Kidney epithelial cell (primary cell): ENCODE measurements at places on chromosomes 7 and 10. TPM values are rescaled to one million over a fixed set of nuclear protein-coding genes. Genes with fewer than 3 reads are reported as not detected.

The PDE6C gene
- not detected in 2 replicates for total RNA-seq

The PARP12 gene
- 43.1 and 52.1 TPM in 2 replicates for total RNA-seq

The TCF7L2 gene
- 3.4 and 13.5 TPM in 2 replicates for total RNA-seq

The CHST15 gene
- total RNA-seq, result 18.1 and 24.2 TPM in 2 replicates

The ZNF248 gene
- total RNA-seq, result 7.9 and 9.6 TPM in 2 replicates

The TEX47 gene
- not detected in 2 replicates for total RNA-seq

The MYH16 gene
- 0.89 and 5.6 TPM in 2 replicates for total RNA-seq

The SPDYE8 gene
- total RNA-seq, result not detected in 2 replicates

The CALHM3 gene
- not detected in 2 replicates for total RNA-seq

The GATA3 gene
- 7.2 and 10.9 TPM in 2 replicates for total RNA-seq

The PSMC2 gene
- 110 and 115 TPM in 2 replicates for total RNA-seq

- DNase-seq, result no peak
Observed at GRCh38 chr10:28248092-28248491, 54.8 kb downstream of the MPP7 start.

DNA sequence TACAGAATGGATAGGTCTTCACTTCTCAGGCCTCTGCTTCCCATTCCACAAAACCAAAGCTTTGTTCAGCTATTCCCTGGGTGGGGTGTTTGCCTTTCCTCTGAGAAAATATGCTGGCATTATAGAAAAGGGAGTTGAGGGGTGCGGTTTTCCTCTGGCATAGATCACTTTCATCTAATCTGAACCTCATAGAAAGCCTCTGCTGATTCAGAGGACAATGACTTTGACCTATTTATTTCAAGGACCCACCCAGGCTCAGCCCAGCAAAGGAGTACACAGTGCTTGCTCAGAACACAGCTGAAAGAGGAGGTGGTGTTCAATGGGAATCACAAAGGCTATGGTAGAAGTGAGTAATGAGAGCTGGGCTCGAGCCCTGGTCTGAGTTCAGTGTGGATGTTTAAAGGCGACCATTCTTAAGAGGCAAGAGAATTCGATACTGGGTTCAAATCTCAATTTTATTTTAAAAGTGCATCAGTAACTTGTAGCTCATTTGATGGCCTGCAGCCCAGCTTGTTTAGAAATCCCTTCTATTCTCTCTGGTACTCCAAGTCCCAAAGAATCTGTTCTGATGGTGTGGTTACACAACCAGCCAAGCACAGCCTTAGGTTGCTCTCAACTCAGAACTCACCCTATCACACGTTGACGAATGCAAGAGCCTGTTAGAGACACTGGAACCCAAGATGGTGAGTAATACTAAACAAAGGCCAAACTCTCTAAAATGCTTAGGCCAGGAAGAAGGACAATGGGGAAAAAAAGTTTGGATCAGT, 1012.8 kb downstream of the LRMDA start:
- no peak for DNase-seq

GRCh38 chr10:127417686-127418401, 131.3 kb upstream of the NPS start:
- DNase-seq, result no peak

- no peak for DNase-seq
Observed at GRCh38 chr7:108415821-108416536, 40.3 kb downstream of the NRCAM start.

DNA sequence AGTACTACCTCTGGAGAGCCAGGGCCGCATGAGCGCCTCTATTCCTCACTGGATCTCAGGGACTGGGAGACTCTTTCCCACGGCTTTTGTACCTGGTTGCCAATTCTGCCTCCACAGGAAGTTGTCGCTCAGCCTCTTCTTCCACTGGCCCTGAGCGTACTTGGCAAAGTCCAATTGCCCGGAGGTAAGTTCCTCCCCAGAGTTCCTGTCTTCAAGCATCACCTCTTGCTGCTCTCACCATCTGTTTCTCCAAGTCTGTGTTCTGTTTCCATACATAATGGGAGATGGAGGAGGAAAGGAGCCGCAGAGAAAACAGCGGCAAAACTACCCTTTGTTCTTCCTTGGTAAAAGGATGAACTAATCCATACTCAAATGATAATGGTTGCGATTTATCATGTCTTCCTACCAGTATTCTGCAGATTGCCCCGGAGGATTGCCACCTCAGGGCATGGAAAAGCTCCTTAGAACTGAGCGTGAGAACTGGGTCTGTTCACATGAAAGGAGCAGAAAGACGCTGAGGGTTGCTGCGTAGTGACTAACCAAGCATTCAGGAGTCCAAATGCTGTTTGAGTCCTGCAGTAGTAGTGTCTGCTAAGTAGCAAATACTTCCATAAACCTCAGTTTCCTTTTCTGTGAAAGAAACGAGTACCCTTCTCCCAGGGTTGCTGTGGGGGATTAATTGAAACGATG, 170.2 kb upstream of the GLI3 start:
- DNase-seq, result no peak

DNA sequence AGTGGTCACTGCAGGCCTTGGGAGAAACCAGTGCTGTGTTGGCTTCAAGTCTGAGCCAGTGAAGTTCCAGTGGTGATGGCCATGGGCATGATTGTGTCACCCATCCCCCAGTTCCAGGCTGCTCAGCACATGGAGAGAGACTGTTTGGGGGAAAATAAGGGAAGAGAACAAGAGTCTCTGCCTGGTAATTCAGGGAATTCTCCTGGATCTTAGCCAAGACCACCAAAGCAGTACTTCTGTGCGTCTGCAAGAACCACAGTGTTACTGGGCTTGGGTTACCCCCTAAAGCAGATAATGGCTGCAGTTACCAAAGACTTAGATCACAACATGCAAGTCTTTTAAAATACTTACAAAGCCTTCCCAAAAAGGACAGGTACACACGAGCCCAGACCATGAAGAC, 225.0 kb upstream of the SEMA3C start:
- DNase-seq, result no peak

DNA sequence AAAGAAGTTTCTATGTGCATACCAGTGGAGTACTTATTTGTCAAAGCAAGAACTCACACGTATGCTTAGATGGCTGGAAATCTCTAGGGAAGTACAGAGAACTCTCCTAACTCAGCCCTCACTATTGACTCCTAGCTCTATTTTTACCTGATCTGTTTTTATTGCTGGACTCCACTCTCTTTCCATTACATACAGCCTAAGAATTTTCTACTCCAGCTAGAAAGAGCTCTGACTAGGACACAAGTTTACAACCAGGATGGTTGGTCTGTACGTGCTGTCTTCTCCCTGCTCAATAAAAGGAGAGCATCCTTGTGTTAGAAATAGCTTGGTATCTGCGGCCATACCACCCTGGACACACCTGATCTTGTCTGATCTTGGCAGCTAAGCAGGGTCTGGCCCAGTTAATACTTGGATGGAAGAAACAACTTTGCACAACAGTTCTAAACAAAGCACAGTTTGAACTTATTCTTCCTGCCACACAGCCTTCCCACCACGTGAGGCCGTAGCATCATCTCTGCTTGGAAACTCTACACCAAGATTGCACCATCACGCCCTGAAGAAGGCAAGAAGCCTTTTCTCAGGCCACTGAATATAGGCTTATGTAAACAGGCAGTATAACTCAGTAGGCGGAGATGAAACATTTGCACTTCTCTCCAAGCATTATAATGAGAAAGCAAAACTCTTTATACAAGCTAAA, 50.7 kb downstream of the KCNMA1 start:
- DNase-seq, result no peak

- DNase-seq, result no peak
Observed at GRCh38 chr7:73504920-73505319, 17.2 kb downstream of the BAZ1B start.

GRCh38 chr7:133121175-133121844, 39.4 kb upstream of the CHCHD3 start:
- no peak for DNase-seq

GRCh38 chr10:109929501-109930219, 6.3 kb upstream of the XPNPEP1 start:
- DNase-seq, result no peak

- no peak for DNase-seq
Observed at GRCh38 chr7:64630496-64630895, 35.4 kb upstream of the ZNF107 start.

GRCh38 chr7:101162551-101163278, 2.7 kb downstream of the VGF start:
- DNase-seq, result no peak

DNA sequence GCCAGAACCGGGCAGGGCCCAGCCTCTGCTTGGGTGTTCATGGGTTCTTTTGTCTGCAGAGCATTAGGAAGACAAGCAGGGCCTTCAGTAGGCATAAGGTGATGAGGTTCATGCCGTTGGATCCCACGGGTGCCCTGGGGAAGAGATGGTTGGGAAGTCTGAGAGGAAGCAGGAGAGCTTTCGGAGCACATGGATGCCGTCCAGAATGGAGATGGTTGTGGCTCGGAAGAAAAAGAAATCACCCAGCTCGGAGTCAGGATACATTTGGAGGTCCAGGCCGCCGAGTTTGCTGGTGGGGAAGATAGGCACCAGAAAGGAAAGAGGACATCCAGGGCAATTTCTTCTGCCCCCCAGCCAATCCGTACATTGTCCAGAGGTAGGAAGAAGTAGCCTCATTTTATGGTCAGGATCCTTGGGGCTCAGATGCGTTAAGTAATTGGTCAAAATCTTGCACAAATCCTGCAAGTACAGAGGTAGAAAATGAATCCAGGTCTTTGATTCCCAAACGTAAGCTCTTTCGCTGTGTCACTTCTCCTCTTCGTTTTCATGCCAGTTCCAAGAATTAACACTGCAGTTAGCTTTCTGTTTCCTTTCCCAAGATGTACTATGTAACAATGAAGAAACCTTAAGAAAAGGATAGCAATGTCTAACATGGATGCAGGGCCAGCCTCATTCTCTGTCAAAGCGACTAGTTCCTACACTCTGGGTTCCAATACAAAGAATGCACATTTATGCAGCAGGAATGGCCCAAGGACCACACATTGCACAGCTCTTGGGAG, 147.8 kb upstream of the KLF6 start:
- no peak for DNase-seq

DNA sequence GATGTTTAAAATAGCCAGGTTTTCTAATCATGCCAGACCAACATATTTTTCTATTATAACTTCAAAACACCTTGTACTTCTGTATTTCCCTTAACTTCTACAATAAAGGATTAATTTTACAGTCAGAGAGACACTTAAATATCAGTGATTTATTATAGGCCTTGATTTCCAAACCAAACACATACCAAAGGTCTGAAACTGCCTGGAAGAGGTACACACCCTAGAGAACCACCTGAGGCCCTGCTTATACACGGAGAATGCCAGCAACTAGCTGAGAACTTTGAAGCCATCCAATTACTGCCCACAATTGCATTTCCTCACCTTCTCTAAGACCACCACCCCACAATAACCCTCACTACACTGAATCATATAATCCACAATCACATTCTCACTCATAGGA, 4.9 kb downstream of the CCDC6 start:
- no peak for DNase-seq

- DNase-seq, result peak; percentile 16
Observed at GRCh38 chr7:30846378-30846777, 65.3 kb upstream of the AQP1 start.

DNA sequence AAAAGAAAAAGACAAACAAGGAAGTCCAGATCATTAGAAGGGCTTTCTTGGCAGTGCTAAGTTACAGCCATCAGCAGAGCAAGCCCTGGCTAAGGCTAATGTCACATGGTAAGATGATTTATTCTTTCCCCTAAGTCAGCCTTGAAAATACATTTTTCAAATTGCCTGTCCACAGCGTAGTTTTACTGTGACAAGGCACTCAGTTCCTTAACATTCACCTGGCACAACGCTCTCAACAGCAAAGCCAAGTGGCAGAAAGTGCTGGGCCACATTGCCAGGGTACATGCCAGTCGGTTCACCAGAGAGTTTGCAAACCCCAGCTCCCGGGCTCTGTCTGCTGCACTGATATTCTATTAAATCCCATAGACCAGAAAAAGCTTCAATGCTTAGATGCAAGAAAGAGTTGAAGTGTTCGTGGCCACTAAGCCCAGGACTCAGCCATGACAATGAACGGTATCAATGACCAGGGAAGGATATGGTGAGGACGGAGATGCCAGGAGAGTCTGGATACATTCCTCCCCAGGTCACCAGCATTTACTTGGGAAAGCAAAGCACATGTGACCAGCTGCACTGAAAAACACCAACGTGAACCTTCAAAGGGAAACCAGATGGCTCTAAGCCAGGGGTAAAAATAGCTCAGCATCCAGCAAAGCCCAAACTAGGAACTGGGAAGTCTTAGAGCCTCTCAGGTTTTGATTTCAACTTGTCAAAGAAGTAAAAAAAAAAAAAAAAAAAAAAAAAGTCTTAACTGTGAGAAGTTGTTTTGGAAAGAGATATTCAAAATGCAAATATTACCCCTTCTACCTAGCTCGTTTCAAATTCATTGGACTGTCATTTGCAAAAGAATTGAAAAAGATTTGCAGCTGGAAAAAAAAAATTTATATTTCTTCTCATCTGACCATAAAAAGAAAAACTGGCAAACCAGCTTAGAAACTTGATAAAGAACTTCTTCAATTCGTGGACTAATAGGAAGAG, 23.9 kb upstream of the MPP7 start:
- no peak for DNase-seq

GRCh38 chr10:131087464-131088215, 223.9 kb downstream of the TCERG1L start:
- no peak for DNase-seq

GRCh38 chr10:6195376-6195775, 7.4 kb upstream of the PFKFB3 start:
- no peak for DNase-seq

DNA sequence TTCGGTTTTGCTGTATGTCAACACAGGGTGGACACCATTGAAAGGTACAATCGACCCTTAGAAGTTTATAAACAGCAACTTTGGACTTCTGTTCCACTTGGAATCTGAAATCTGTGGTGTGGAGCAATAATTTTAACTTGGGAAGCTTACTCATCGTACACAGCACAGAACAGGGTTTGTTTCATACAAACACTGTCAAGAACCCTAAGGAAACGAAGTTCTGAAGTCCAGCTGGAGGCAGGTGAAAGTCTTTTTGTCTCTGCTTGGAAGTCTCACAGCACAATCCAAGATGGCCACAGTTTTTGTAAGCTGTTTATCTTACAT, 31.5 kb downstream of the NMT2 start:
- no peak for DNase-seq

DNA sequence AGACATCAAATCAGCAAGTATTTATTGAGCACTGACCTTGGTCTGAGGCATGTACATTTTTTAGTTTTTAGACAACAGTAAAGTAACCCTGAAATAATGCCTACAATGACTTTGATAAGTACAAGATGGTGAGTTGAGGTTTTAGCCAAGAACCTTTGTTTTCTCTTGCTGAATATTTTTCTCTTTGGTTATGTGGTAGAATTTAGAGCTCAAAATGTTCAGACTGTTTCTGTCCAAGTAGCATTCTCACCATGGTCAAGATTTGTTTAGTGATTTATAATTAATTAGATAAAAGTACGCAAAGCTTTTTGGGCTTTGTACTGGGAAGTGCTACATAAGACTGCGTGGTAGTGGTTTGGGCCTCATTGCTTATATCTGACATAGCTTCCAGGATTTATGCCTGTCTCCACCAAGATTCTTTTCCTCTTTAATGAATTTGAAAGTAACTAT, 102.4 kb downstream of the KAT6B start:
- DNase-seq, result no peak

DNA sequence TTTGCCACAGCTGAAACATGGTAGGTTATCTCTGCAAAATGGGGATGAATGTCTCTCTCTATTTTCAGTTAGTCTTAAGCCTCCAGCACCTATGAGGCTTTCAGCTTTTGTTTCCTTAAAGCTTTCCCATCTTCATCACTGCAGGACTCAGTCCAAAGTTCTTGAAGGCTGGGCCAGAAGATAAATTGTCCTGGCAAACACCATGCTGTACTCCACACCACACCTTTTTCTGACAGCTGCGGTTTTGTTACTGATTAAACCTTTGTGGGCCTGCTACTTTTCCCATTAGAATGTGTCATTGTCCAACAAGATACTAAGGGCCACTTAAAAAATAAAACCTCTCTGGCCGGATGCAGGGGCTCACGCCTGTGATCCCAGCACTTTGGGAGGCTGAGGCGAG, 87.2 kb upstream of the A1CF start:
- DNase-seq, result no peak
